ENCODE measurements at places on chromosomes 3 and 15.

DNA sequence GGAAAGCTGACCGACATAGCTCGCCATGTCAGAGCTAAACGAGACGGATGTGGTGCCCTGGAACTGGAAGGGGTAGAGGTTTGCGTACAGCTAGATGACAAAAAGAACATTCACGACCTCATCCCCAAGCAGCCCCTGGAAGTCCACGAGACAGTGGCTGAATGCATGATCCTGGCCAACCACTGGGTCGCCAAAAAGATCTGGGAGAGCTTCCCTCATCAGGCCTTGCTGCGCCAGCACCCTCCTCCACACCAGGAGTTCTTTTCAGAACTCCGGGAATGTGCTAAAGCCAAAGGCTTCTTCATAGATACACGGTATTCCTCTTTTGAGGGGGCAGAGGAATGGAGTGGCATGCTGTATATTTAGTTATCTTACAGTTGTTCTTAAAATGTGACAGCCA is 30.4 kb downstream of the TIPIN start:
- DNase-seq = no peak

DNA sequence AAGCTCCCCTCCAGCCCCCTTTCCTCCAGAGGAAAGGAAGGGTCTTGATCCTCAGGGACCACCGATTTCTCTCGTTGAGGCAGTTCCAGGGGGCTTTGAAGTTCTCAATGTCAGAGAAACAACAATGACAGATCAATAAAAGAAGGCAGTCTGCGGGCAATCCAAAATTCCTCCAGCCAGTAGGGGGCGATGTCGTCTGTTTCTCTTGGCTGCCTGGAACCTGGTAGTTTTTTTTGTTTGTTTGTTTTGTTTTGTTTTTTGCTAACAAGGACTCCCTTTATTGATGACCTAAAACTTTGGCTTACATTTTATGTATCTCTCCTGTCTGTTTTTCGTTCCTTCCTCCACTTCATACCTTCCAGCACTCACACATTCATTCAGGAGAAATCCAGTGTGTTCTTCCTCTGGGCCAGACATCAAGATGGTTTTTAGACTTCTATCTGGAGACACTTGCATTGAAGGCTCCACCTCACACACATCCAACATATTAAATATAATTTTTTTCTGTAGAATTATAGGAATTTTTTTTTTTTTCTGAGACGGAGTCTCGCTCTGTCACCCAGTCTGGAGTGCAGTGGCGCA is 276.6 kb downstream of the RPLP1 start:
- no peak for DNase-seq

- no peak for DNase-seq
These were observed 3.2 kb upstream of the FLNB start for GRCh38 chr3:58004973-58005372.

DNA sequence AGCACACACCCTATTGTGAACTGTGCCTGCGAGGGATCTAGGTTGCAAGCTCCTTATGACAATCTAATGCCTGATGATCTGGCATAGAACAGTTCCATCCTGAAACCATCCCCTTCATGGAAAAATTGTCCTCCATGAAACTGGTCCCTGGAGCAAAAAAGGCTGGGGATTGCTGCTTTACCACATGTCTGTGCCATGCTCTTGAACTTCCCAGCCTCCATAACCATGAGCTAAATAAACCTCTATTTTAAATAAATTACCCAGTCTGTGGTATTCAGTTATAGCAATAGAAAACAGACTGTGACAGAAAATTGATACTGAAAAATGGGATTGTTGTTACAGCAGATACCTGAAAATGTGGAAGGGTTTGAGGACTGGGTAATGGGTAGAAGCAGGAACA is 162.7 kb downstream of the RAB11A start:
- DNase-seq = no peak

DNA sequence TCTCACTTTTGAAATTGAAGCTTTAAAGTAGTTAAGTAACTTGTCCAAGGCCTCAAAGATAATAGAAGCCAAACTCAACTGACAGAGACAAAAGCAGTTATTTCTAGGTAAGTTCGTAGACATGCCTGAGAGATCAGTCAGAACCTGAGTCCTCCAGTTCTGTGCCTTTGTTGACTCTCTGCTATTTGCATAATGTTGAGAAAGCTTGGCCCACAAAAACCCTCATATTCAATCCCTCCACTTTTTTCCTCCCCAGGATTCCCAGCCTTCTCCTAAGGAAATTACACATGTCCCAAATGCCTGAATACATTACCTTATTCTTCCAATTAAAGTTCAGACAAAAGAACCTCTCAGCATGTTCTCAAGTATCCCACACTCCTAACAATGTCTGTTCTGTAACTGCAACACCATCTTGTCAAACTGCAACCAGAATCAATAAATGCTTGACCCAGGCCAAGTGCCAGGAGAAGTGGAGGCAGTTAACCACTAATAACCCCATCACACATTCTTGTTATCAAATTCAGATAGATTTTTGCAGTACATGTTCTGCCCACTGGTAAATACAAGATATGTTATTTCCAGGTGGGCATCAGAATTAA is 217.8 kb downstream of the LRRC3B start:
- DNase-seq = no peak

DNA sequence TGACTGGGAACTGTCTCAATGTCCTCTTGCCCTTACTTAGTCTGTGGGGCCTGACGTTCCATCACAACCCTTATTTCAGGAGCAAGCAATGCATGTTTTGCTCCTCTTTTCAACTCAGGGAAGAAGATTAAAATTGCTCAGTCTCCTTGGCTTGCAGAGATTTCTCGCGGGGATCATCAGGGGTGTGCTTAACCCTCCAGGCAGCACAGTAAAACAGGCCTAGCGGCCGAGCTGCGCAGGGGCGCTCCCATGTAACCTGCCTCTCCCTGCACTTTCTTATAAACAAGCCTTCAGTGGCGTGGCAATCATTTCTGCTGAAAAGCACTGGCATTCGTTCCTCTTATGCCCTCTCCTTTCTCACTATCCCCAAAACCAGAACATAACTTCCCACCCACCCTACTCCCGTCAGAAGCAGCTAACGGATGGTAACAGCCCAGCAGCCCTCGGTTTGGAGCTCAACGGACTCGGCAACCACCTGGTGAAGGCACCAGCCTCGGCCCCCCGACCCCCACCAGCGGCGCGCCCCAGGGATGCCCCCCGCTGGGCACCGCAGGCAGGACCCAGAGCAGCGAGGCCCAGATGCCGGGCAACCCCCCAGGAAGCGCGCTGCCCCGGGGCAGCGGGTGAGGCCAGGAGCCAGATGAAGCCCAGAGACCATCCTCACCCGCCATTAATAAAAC is 1.1 kb downstream of the MCF2L2 start:
- peak; percentile 24 for DNase-seq

GRCh38 chr15:100464888-100465287 is 63.9 kb downstream of the CERS3 start:
- no peak for DNase-seq

DNA sequence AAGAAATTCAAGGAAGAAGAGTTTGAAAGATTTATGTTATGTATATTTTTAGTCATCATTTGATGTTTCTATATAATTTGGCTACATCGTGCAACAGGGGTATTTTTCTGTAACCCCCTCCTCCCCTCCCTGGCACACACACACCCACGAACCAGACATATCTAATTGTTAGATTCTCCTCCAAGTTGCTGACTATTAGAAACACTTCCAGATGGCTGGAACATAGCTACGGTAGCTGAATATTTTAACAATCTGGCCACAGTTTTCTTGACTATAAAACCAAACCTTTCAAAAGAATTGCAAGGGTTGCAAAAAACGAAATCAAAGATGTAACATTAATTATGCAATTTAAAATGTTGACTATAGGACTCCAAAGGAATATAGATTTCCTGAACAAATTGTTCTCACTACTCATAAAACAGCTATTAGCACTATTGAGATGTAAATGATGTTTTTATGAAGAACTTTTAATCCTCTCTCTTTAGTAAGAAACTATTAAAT is 154.4 kb downstream of the CHL1 start:
- no peak for DNase-seq

DNA sequence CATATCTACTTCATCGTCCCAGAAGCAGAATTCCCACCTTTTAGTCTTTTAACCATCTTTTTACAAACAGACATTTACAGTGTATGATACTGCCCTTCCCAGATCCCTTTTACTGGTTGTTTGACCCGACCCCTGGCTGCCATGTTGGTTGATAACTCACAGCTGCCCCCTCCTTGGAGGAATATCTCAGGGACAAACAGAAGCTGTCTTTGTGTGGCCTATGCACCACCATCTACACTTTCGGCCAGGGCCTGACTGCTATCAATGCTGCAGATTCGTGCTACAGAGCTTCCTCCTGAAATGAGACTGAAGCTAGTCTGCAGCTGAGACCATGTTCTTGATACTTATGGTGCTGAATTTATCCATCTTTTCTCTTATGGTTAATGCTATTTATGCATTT is 6.6 kb upstream of the POLQ start:
- DNase-seq = no peak

GRCh38 chr3:119729996-119730395 is 27.2 kb downstream of the CFAP91 start:
- DNase-seq = no peak

DNA sequence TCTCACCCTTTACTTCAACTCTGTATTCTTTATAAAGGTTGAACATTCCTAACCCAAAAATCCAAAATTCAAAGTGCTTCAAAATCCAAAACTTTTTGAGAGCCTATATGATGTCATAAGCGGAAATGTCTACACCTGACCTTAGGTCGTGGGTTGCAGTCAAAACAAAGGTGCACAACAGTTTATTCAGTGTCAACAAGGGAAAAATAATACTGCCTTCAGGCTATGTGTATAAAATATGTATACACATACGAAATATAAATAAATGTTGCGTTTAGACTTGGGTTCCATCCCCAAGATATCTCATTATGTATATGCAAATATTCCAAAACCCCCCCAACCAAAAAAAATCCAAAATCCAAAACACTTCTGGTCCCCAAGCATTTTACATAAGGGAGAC is 90.9 kb downstream of the STAG1 start:
- no peak for DNase-seq

- no peak for DNase-seq
These were observed 334.3 kb downstream of the UNC13C start for GRCh38 chr15:54312528-54312927.

DNA sequence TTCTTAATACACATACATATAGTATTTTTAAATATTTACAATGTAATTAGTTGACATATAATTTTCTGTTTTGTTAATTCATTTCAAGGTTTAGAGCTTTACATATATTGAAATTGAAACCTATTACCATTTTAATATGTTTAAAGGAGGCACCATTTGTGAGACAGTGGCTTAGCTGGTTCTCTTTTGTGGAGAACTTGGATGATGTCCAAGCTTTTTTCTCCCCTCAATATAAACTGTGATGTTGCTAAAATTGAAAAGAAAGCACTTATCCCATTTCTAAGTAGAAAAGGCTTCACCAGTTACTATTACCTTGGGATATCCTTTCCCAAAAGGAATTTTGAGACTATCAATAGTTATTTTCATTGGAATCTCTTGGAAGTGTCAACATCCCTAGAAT is 707.2 kb downstream of the NTRK3 start:
- DNase-seq = no peak

DNA sequence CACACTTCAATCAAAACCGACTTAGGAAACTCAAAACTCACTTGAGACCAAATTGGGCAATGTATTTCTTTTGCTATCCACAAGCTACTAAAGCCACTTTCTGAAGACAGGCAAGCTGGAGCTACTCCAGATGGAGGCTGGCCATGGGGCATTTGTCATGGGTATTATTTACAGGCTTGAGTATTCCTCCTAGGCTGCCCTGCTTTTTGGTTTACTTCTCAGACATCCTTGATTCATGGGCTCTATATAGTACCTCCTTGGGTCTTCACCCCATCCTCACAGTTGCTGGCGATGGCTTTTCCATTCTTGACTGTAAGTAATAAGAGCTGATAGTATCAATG is 18.6 kb upstream of the SYNM start:
- DNase-seq = no peak

All from NCI-H526 treated with DMSO at 0.1 percent for 48 hours (cell line).